ENCODE measurements at places on chromosomes 5 and 9.

DNA sequence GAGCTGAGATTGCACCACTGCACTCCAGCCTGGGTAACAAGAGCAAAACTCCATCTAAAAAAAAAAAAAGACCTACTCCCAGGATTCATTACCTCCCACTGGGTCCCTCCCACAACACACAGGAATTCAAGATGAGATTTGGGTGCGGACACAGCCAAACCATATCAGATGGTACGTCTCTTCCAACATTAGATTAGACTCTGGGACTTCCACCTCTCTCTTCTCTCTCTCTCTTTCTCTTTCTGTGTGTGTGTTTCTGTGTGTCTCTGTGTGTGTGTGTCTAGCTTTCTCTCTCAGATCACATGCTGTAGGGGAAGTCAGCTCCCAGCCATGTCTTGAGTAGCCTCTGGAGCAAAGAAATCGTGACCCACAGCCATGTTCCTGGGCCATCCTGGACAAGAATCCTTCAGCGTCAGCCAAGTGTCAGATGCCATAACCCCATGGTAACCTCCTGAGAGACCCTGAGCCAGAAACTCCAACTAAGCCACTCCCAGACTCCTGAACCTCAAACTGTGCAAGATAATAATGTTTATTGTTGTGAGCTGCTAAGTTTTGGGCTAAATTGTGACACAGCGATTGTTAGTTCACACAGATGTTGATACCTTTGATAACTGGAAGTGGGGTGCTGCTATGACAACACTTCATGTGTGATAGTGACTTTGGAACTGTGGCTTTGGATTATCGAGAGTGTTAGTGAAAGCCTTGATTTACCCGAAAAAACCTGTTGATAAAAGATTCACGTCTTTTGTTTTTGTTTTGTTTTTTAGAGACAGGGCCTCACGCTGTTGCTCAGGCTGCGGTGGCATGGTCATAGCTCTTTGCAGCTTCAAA lies 4.1 kb upstream of the CMBL start:
- no peak for DNase-seq

- DNase-seq, result no peak
Measured at GRCh38 chr5:67038817-67039603, 157.6 kb downstream of the CD180 start.

- DNase-seq, result no peak
Measured at GRCh38 chr9:131808291-131808690, 68.4 kb upstream of the RAPGEF1 start.

DNA sequence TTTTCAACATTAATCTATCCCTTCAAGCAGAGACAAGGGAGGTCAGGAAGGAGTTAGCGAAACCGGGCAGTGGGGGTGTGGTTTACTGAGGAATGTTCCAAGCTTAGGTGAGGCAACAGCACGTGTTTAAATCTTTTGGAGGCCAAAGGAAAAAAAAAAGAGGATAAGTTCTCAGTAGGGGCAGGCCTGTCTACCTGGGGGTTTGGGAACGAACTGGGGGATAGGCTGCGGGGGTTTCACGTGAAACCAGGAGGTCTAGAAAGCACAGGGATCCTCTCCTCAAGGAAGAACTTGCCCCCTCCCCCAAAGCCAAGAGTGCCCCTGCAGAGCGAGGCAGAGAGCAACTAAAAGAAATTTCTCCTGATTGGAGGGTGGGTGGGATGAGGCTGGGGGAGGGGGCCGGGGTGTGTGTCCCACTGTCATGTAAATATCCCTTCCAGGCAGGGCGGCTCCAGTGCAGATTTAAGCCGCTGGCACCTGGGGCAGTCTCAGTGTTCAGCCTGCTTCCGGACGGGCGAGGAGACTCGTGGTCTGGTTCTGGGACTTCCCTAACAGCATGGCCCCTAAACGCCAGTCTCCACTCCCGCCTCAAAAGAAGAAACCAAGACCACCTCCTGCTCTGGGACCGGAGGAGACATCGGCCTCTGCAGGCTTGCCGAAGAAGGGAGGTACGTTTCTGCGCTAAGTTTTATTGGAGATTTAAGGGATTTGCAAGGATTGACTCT lies 5.5 kb upstream of the SET start:
- no peak for DNase-seq

- DNase-seq, result no peak
Measured at GRCh38 chr5:31663519-31663918, 24.6 kb downstream of the PDZD2 start.

DNA sequence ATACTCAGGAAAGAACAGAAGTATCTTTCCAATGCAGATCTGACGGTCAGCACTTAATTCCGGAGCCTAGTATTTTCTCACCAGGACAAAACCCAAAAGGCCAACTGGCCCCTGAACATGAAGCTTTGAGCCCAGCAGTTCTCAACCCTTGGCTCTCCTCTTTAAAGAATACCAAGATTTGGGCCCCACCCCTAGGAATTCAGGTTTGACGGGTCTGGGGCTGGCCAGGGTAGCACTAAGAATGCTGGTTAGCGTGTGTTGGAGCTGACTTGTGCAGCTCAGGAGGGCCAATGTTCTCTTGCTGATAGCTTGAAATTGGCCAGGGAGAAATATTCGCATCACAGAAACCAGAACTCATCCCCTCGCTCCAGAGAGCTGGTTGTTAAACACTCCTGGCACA lies 88.3 kb upstream of the PTCH1 start:
- DNase-seq, result no peak

- DNase-seq, result no peak
Measured at GRCh38 chr9:108710424-108710823, 145.4 kb downstream of the ACTL7B start.

GRCh38 chr9:6426117-6426516 lies 13.1 kb downstream of the UHRF2 start:
- DNase-seq, result no peak

DNA sequence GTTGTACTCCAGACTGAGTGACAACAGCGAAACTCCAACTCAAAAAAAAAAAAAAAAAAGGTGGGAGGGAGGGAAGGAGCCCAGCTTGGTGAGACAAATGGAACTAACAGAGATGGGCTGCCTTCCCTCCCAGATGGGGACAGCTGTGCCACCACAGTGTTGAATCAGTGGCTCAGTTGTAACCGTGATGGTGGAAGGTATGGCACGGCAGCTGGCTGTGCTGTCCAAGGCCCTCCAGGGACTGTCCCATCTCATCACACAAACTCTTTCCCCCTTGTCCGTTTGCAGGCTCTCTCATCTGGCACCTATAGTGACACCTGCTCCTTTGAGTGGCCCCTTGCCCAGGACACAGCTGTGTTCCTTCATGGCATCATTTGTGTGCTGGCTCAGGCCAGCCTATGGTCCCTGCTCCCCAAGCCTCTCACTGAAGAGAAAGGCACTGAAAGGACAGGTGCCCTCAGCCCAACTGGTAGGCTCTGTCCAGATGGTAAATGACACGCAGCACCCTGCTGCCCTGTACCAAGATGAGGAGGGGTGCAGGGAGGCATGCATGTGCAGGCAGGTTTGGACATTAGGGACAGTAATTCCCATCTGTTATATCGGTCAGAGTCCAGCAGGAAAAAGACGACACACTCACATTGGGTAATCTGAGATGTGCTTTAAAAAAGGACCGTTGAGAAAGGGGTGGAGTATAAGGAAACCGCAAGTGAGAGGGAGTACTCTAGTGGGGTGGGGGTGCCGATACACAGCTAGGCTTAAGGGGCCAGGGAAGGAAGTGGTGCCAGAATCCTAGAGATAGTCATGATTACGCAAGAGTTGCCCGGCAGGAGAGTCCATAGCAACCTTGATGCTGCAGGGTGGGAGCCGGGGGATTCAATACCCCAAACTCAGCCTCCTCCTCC lies 4.3 kb downstream of the SMIM33 start:
- DNase-seq, result no peak

DNA sequence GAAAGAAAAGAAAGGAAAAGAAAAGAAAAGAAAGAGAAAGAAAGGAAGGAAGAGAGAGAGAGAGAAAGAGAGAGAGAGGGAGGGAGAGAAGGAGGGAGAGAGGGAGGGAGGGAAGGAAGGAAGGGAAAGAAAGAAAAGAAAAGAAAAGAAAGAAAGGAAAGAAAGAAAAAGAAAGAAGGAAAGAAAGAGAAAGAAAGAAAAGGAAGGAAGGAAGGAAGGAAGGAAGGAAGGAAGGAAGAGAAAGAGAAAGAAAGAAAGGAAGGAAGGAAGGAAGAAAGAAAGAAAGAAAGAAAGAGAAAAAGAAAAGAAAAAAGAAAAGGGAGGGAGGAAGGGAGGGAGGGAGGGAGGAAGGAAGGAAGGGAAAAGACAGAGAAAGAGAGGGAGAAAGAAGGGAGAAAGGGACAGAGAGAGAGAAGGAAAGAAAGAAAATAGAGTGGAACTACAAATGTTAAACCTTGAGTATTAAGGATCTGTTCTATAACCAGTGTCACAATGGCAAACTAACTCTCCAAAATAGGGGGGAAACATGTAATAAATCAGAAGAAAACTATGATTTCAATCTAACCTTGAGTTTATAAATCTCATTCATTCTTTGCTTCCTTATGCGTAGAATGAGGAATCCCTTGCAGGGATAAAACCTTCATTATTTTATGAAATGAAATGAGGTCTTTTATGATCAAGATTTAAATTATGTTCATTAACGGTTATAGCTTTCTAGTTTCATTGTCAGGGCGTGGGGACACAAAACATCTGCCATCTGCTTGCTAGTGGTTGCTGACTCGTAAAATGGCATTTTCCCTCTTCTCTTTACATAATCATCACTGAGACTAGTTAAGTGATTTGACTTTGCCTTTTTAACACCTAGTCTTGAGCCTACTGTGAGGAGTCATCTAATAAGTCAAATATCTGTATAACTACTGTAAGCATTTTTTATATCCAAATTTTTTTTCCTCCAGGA lies 40.7 kb upstream of the RAD23B start:
- DNase-seq, result peak; percentile 68

DNA sequence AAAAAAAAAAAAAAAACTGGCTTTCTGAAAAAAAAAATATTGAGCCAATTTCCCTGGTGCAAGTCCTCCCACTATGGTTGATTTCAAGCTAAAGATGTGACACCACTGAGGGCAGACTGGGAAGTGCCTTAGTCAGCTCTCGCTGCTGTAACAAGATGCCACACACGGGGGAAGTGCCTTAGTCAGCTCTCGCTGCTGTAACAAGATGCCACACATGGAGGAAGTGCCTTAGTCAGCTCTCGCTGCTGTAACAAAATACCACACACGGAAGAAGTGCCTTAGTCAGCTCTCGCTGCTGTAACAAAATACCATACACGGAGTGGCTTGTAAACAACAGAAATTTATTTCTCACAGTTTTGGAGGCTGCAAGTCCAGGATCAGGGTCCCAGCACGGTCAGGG lies 23.4 kb downstream of the BTNL9 start:
- no peak for DNase-seq

DNA sequence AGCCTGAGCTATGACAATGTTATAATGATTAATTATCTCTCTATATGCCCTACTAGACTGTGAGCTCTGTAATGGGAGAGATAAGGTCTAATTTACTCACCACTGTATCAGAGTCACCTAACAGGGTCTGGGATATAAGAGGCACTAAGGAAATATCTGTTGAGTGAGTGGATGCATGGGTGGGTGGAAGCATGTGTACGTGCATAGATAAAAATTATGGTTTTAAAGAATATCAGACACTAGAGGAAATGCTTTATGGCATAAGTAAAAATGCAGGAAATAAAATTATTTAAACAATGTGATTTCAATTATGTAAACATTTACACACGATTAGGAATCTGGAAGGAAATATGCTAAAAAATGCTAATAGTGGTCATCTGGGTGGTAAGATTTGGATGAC lies 137.8 kb downstream of the SPOCK1 start:
- DNase-seq, result no peak

GRCh38 chr5:28648108-28648507 lies 1609.7 kb upstream of the CDH9 start:
- DNase-seq, result peak; percentile 82

GRCh38 chr5:92561411-92561959 lies 1019.5 kb downstream of the NR2F1-AS1 start:
- DNase-seq, result no peak

- DNase-seq, result no peak
Measured at GRCh38 chr5:87844449-87844848, 424.2 kb downstream of the TMEM161B start.

DNA sequence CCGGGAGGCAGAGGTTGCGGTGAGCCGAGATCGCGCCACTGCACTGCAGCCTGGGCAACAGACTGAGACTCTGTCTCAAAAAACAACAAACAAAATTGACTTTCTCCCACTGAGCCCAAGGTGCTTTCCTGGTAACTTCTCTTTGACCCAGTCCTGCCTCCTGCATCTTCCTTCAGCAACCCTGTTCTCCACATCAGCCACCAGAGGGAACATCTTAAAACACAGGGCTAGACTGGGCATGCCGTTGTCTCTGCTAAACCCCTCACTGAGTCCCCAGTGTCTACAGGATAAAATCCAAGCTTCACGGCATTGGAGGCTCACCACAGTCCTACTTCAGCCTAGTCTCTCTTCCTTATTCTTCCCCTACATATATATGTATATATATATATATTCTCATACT lies 39.8 kb upstream of the KCNMB1 start:
- DNase-seq, result no peak

- DNase-seq, result no peak
Measured at GRCh38 chr9:116901260-116901659, 214.2 kb downstream of the TRIM32 start.

GRCh38 chr5:140391732-140392131 lies 9.9 kb upstream of the ANKHD1 start:
- DNase-seq, result no peak

DNA sequence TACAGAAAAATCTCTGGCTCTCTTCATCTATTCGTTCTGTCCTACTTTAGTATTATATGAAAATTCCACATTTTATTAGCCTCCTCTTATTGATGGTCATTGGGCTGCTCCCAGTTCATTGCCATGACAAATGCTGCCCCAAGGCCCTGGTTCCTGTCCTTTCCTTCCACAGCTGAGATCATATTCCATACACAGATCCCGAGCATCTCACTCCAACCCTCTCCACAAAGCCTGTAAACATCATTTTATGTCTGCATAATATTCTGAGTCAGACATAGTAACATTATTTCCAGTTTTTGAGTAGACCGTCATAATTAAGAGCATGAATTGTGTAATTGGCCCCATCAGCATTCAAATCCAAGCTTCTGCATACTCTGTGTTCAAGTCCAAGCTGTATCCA lies 86.3 kb downstream of the MVB12B start:
- no peak for DNase-seq

DNA sequence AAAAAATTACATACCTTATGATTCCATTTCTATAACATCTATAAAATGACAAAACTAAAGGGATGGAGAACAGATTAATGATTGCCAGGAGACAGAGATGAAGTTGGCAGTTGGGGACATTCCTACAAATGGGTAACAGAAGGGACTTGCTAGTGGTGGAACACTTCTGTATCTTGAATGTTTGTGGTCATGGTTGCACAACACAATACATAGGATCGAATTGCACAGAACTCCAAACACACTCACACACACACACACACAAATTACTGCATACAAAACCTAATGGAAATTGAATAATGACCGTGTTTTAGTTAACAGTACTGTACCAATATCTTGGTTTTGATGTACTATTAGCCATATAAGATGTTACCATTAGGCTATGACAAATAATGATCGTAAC lies 330.7 kb upstream of the POU5F2 start:
- DNase-seq, result no peak

GRCh38 chr9:91898451-91899218 lies 51.4 kb downstream of the ROR2 start:
- DNase-seq, result no peak

- no peak for DNase-seq
Measured at GRCh38 chr9:70389188-70389587, 25.3 kb downstream of the KLF9 start.

Measured in SW 1271 (cell line).